ENCODE measurements at places on chromosomes 6 and 20. TPM values are rescaled to one million over a fixed set of nuclear protein-coding genes. Genes with fewer than 3 reads are reported as not detected.

DNA sequence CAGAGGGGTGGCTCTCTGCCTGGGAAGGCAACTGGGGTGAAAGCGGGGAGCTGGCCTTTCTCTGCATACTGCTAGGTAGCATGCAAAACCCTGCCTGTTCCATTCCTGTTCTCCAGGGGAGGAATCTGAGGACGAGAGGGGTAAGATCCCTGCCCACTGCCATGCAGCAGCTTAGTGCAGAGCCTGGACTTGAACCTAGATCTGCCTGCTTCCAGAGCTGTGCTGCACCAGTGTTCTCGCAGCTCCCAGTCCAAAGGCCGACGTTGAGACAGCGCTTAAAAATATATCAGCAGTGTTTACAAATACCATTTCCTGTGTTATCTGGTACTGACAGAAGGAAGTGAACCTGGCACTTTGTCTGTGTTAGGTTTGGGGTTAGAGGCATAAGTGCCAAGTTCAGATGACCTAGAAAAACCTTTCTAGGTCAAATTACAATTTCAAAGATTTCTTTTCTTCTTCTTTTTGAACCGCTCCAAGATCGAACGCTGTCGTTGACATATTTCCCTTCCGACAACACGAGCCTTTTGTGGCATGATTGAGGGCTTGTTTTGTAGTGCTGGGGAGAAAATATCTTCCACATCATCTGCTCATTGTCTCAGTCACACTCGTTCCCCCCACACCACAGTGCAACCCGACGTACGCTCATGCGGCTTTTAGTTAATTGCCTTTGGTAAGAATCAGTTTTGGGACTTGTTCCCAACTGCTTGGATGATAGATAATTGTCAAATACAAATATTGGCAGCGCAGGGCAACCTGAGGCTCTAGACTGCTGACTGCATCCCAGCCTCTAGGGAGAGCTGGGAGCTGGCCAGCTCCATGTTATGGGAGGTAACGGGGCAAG is 44.6 kb downstream of the TOX2 start:
- peak; percentile 53 for DNase-seq

DNA sequence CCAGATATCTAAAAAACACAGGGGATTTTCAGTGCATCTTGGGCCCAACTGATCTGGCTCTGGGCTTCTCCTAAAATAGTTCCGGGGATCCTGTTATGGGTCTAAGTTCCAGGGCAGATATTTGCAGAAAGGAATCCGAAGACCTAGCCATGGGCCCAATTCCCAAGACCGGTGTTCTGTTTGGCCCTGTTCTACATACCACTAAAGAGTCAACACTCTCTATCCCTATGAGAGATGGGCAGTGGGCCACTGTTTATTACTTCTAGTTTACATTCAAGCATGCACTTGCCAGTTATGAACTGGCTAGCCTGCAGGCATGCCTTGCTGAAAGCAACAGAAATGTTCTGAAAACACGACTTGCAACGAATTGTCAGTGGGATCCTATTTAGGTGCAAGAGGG is 87.4 kb upstream of the PLCB4 start:
- no peak for DNase-seq

- DNase-seq = no peak
Measured at GRCh38 chr6:24996269-24996836, 60.6 kb upstream of the RIPOR2 start.

DNA sequence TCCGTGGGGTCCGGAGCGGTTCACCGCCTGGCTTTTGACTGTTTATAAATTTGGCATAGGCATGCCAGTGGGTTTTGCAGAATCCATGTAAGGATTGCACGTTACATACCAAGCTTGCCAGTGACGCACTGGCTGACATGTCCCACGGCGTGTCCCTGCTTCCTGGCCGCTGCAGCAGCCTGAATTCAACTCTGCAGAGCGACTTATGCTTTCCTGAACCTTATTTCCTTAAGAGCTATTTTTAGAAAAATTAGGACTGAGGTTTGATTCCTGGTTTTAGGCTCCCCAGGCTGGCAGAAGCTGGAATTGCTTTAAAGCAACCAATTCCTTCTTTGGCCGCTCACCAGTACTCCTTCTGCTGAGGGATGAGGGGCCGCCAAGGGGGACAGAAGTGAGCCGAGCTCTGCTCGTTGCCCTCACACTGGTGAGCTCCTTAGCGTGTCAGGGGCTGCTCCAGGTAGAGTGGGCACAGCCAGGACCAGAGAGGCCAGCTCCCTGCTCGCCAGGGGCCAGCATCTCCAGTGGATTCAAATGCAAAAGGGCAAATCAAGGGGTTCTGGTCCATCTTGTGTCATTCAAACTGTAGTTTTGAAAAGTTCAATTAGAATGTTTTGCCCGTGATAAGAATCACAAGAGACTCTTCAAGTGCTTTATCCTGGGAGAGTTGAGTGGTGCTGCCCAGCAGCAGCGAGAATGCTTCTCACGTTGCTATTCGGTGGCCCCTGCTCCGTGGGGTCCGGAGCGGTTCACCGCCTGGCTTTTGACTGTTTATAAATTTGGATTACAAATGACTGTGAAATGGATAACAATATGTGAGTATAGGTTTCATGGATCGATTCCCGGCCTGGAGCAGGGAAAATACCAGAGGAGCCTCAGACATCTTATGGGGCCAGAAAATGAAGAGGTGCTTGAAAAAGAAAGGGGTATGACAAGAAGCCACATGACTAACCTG is 17.5 kb upstream of the IRF4 start:
- no peak for DNase-seq

DNA sequence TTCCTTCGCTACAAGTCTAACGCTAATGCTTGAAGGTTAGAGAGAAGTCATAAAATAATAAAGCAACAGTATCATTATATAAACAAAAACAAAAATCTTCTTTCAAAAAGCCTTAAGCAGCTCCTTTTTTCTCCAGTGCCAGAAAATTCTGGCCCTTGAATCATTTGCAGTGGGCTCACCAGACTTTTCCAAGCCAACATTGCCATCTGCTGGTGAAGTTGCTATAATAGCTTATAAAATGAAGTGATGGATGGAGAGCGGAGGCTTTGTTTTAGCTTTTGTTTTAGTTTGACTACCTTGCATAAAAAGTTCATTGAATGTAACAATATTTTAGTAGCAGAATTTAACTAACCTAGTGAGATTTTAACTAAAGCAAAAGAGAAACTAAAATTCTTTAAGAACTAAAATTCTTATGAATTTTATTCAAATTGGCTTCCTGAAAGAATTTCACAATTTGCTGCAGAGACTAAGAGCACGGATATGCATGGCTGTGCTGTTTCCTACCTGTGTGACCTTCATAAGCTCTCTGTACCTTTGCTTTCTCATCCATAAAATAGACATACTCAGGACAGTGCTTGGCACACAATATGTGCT is 44.8 kb upstream of the SLC2A12 start:
- peak; percentile 83 for DNase-seq

GRCh38 chr6:135686784-135687301 is 164.7 kb upstream of the PDE7B start:
- DNase-seq = no peak

GRCh38 chr20:17315407-17316231 is 88.8 kb downstream of the PCSK2 start:
- DNase-seq = no peak

DNA sequence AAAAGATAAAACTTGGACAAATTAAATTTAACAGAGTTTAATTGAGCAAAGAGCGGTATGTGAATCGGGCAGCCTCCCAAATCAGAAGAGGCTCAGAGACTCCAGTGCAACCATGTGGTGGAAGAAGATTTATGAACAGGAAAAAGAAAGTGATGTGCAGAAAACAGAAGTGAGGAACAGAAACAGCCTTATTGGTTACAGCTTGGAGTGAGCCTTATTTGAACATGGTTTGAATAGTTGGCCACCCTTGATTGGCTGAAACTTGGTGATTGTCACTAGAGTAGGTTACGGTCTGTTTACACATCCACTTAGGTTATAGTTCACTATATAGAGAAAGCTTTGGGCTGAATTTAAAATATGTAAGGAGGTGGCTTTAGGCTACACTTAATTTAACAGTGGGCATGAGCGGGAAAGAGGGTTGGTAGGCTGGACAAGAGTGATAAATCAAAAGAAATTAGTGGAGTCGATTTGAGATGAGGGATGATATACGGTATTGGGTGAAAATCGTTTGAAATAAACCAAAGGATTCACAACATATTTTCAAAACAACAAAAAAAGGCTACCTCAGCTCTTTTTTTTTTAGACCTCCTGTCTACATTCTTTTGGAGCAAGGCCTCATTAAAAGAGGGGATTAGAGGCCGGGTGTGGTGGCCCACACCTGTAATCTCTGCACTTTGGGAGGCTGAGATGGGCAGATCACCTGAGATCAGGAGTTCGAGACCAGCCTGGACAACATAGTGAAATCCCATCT is 84.3 kb upstream of the PREP start:
- DNase-seq = no peak

DNA sequence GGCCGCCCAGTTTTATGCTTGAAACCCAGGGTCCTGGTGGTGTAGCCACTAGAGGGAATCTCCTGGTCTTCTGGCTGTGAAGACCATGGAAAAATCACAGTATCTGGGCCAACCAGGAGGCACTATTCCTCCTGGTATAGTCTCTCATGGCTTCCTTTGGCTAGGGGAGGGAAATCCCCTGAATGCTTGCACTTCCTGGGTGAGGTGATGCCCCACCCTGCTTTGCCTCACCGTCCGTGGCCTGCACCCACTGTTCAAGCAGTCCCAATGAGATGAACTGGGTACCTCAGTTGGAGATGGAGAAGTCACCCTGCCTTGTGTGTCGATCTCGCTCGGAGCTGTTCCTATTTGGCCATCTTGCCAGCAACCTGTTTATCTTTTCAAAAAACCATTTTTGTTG is 10.1 kb upstream of the ZNF337 start:
- no peak for DNase-seq

DNA sequence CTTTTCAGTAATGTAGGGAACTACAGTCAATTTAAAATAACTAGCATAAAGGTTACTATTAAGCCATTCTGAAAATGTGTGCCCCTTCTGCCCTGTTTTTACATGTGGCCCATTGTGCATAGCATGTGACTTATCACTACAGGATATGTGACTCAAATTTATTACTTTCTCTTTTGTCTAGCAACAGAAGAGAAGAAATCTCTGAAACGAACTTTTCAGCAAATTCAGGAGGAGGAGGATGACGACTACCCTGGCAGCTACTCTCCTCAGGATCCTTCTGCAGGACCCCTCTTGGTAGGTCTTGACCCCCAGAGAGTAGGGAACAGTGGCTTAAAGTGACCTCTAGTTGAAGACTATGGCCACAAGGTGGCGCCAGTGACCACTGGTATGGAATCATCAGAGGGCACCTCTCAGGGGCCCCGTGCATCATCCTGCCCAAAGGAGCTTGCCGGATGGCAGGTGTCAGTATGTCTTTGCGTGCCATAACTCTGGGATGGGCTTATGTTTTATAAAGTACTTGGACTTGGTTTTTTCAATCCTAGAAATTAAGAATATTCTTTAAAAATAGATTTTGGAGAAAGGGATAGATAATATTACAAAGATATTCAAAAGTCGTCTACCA is 23.9 kb downstream of the RPRD1B start:
- peak; percentile 88 for DNase-seq

DNA sequence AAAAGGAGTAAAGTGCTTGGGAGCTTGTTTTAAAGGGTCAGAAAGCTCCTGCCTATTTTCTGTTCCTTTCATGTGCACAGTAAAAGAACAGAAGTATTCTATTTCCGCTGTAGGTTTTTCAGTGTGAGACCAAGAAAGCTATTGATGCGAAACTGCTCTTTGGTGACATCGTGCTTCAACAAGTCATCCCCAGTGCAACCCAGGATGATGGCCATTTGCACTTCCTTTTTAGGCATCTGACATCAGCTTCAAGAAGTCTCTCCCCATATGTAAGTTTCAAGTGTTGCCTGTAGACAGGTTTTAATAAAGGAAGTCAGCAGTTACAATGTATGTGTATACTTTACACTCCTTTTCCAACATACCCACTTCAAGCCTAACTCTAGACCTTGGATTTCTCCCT is 131.6 kb downstream of the RFX6 start:
- no peak for DNase-seq

DNA sequence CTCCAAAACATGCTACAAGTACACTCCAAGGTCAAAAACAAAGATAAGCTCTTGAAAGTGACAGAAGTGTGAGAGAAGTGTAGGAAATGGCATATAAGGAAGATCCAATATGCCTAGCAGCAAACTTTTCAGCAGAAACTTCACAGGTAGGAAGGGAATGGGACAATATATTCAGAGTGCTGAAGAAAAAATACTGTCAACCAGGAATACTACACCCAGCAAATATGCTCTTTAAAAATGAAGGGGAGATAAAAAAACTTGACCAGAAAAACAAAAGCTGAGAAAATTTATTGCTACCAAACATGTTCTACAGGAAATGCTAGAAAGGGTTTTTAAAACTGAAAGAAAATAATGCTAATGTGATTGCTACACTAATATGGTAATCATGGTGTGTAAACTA is 46.2 kb downstream of the THBS2 start:
- no peak for DNase-seq

DNA sequence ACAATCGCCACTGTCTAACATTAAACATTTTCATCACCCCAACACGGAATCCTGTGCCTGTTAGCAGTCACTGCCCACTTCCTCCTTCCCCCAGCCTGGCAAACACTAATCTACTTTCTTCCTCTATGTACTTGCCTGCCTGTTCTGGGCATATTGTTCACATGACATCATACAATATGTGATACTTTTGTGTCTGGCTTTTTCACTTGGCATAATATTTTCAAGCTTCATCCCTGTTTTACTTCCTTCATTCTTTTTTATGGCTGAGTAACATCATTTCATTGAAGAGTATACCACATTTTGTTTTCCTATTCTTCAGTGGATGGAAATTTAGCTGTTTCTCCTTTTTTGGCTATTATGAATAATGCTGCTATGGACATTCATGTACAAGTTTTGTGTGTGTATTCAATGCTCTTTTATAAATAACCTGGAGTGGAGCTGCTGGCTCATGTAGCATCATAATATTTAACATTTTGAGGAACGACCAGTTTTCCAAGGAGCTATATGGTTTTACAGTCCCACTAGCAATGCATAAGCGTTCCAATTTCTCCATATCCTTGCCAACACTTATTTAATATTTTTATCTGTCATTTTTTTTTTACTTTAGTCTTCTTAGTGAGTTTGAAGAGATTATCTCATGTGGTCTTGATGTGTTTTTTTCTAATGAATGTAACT is 360.1 kb downstream of the HDGFL1 start:
- no peak for DNase-seq

DNA sequence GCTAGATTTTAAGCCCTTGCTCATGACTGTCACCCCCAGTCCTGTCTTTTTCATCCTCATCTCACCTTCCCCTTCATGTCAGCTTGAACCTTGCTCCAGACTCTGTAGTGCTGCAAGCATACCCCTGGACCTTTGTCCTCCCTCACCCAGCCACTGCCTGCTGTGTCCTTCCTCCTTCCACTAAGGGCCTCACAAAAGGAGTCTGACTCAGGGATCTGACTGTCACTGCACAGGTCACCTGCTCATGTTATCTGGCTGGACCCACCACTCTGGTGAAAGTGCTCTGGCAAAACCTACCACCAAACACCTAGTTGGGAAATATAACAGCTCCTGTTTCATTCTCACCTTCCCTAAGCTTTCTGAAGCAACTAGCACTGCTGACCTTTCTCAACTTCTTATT is 151.4 kb downstream of the INSM1 start:
- DNase-seq = no peak

VSX1 gene
- total RNA-seq = not detected

OGFRL1 gene
- total RNA-seq = 70.8 TPM

LY6G6D gene
- total RNA-seq = not detected

NOX3 gene
- not detected for total RNA-seq

ACSS1 gene
- 0.83 TPM for total RNA-seq
